ENCODE measurements at places on chromosomes 2 and 18.
A peak's percentile ranks its signal among the peaks of the same experiment; 100 is the strongest.

DNA sequence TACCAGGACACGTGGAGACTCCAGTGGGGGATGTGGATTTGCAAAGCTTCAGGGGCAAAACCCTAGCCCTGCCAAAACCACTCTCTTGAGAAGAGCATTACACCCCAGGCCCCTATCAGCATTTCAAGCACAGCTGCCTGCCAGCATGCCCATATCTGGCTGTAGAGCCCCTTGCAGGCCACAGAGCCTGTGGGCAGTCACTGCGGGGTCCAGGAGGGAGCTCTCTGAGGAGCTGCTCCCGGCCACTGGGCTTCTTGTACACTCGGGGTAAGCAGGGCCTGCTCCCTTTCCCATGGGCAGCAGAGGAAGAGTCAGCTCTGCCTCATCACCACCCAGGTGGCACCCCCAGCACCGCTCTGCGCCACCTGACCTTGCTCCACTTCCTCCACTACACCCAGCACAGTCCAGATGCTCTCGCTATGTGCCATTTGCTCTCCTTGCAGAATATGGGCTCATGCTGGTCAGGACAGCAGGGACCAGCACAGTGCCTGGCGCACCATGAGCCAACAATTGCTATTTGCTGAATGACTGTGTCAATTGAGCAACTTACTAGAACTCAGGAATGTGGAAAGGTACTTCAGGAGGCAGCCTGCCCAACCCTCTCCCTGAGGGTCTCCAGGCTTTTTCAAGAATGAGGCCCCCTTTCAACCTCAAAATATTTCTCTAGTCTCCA is 7.4 kb downstream of the CHST10 start:
- DNase-seq, result no peak

GRCh38 chr2:143300536-143300935 is 171.3 kb downstream of the ARHGAP15 start:
- no peak for DNase-seq

DNA sequence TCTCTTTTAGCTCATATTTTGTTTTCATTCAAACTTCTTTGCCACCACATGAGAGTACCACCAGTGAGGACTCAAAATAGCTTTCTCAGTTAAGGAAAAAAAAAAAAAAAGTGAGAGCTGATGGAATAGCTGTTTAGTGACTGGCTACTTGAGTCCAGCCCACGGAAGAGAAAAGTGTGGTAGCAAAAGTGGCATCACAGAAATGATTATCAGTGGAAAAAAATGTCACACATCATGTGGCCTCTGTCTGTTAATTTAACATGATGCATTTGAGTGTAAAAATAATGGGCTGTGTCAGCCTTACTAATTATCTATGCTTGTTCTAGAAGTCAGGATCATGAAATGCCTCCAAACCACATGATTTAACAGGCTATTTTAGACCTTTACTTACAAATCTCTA is 132.5 kb downstream of the UBE2E3 start:
- no peak for DNase-seq

DNA sequence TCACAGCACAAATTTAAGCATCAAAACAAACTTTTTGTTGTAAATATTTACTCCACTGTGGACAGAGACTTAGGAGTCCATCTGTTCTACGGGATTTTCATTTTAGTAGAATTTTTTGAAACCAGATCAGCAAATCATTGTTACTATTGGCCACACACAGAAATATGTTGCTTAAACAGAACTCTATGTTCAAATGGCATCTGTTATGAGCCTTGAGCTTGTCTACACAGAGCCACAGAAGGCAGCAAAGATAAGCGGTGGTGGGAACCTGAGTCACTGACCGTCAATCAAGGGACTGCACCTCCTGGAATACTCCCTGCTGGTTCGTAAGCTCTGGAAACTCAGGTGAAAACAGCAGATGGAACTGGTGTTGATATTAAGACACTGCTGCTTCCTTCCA is 156.8 kb downstream of the TMEM200C start:
- DNase-seq, result no peak

DNA sequence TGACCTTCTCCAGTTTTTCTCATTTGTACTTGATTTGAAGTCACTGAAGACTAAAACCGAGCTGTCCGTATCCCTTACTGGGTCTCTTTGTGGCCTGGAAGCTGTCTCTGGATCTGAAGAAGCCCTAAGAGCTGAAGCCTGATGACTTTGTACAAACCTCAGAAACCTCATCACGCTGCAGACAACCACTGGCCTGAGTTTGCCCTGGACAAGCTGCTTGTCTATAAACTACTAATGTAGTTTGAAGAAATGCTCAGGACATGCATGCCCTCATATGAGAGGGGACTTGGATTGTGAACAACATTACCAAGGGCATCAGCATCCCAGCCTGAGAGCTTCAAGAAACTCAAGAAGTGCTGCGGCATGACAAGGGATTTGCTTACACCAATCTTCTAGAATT is 79.3 kb upstream of the CBLN2 start:
- no peak for DNase-seq

- DNase-seq, result no peak
These were observed 153.7 kb downstream of the SNTG2 start for GRCh38 chr2:1104364-1104763.

DNA sequence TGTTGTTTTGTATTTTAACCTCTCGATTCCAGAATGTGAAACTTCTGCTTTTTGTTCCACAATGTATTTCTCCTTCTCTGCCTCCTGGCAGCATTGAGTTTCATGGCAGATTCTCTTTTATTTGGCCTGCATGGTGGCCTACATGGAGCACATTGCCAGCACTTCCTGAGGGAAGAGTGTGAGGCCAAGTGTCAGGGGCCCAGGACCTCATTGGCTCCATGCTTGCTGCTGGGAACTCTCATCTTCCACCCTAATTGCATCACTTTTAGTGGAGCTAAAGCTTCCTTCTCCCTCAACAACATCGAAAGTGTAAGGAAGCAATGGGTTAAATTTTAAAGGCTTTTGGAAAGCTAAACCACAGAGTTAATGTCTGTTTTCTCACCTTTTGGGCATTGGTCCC is 9.5 kb downstream of the TRIB2 start:
- no peak for DNase-seq

- no peak for DNase-seq
These were observed 243.9 kb upstream of the LRRTM1 start for GRCh38 chr2:80548469-80548868.

DNA sequence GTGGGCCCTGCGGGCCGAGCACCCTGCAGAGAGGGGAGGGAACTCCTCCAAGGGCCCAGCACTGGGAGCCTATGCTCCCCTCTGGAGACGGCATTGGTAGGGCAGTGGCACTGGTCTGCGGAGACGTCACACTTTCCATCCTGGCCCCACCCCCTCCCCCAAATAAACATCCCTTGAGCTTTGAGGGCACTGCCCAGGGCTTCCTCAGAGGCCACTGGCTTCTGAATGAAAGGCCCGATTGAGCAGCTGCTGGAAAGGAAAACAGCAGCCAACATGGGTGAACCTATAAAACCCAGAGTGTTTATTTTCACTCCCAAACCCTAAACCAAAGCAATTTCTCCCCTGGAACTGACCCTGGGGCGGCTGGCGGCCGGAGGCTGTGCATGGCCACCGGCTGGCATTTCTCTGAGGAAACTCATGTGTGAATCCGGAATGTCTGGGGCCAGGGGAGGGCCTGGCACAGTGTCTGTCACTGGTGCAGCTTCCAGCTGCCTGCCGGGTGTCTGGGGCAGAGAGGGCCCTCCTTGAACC is 138.9 kb downstream of the DYSF start:
- no peak for DNase-seq

DNA sequence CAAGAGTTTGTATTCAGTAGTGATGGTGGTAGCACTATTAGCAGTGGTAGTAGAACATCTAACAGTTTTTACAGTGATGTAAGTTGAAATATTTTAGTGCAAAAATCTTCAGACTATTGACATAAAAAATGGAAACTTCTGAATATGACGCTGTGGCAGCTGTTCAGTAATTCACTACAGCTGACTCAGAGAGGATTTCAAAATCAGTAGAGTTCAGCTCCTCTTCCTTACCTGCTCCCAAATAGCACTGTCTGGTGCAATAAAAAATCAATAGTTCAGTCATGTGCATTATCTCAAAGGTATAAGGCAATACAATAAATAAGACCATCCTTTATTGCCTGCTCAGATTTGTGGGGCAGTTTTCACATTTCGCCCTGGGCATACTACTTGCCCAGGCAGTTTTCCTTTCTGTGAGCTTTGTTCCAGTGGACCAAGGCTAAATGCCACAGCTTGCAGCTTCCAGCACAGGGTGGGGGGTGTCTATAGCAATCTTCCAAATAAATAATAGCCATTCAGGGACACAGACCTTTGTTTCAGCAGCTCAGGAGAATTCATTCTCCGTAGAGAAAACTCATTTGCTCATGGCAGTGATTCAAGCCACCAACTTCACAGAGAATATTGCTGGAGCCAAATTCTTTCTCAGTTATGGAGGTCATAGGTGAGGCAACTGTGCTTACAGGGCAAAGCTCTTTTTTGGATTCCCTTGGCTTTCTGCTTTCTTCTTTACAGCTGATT is 33.9 kb upstream of the GORASP2 start:
- DNase-seq, result no peak

DNA sequence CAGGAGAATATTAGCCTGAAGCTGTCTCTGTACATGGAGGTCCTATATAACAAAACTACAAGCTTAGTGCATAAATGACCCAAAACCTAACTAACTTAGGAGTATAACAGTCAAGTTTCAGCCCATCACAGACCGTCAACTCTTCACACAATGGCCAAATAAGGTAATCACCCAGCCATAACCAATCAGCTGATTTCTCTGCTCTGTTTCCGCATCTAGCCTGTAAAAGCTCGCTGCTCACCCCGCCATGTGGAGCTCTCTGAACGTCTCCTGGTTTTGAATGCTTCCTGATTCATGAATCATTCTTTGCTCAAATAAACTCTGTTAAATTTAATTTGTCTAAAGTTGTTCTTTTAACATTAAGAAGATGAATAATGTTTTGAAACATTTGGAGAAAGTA is 593.6 kb downstream of the TMX3 start:
- DNase-seq, result no peak

GRCh38 chr2:181632733-181633401 is 24.0 kb downstream of the CERKL start:
- DNase-seq, result peak; percentile 69

All from NCI-H446 treated with DMSO at 0.1 percent for 48 hours (cell line).